ENCODE measurements at places on chromosomes 1 and 21.

DNA sequence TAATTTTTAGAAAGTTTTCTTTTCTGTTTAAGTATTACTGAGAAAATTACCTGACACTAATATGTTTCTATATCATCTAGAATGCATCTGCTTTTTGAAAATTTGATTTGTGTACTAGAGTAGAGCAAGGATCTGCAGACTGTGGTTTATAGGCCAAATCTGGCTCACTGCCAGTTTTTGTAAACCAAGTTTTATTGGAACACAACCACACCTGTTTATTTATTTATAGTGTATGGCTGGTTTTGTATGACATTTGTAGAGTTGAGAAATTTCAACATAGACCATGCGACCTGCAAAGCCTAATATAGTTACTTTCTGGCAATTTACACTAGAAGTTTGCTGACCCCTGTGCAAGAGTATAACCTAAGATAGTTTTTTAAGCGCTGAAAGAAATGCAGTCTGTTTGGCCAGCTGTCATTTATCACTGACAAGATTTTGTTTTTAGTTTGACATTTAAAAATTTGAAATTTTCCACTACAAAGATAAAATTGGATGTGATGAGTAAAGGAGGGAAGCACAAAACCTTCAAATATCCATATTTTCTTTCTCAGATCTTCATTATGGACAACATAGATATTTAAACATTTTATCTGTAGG, 36.1 kb upstream of the CACYBP start:
- DNase-seq: no peak

GRCh38 chr21:27564684-27565301, 597.9 kb upstream of the ADAMTS5 start:
- DNase-seq: peak; percentile 19

DNA sequence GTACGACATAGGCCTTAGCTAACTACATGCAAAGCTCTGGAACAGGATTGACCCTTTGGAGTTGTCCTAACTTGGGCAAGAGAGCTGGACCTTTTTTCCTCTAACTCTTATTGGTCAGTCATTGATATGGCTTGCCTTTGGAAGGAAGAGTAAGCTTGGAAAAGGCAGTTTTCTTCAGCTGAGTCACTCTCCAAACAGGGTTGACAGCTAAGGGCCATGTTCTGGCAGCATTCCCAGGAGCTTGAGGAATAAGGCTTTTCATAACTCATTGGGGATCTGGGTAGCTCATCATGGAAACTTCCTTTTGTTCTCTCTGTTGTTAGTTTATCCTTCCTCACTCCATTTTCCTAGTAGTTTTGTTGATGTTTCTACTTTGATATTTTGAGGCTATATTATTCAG, 14.5 kb upstream of the ERRFI1 start:
- no peak for DNase-seq

DNA sequence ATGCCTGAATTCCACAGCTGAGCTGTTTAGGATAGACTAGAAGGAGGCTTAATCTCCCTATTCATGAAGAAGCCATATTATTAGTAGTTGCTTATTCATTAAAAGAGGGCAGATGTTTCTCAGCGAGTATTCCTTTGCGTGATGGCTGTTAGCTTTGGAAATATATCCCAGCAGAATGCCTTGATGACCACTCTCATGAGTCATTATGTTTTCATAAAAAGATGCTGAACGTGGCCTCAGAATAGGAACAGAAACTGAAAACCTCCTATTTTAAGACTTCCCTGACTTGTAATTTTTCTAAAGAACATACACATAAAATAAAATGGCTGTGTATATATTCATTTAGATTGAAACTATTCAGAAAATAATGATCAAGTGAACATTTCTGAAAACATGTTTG, 9.6 kb upstream of the PLA2G4A start:
- no peak for DNase-seq

DNA sequence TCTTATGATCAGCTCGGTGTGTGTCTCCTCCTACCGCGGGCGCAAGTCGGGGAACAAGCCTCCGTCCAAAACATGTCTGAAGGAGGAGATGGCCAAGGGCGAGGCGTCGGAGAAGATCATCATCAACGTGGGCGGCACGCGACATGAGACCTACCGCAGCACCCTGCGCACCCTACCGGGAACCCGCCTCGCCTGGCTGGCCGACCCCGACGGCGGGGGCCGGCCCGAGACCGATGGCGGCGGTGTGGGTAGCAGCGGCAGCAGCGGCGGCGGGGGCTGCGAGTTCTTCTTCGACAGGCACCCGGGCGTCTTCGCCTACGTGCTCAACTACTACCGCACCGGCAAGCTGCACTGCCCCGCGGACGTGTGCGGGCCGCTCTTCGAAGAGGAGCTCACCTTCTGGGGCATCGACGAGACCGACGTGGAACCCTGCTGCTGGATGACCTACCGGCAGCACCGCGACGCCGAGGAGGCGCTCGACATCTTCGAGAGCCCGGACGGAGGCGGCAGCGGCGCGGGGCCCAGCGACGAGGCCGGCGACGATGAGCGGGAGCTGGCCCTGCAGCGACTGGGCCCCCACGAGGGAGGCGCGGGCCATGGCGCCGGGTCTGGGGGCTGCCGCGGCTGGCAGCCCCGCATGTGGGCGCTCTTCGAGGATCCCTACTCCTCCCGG, 1.5 kb downstream of the KCNC4 start:
- no peak for DNase-seq

- DNase-seq: no peak
Measured at GRCh38 chr1:241714321-241715218, 62.5 kb downstream of the WDR64 start.

- DNase-seq: peak; percentile 17
Measured at GRCh38 chr1:19123837-19124236, 86.2 kb downstream of the UBR4 start.

GRCh38 chr1:112673592-112674439, 643 bp upstream of the MOV10 start:
- peak; percentile 7 for DNase-seq

GRCh38 chr1:53781654-53782053, 42.7 kb upstream of the GLIS1 start:
- DNase-seq: no peak

GRCh38 chr1:184823080-184823479, 68.4 kb upstream of the EDEM3 start:
- no peak for DNase-seq

GRCh38 chr1:160625725-160626498, 20.9 kb downstream of the SLAMF1 start:
- peak; percentile 66 for DNase-seq

GRCh38 chr1:218345673-218346390, 696 bp downstream of the TGFB2 start:
- DNase-seq: no peak

DNA sequence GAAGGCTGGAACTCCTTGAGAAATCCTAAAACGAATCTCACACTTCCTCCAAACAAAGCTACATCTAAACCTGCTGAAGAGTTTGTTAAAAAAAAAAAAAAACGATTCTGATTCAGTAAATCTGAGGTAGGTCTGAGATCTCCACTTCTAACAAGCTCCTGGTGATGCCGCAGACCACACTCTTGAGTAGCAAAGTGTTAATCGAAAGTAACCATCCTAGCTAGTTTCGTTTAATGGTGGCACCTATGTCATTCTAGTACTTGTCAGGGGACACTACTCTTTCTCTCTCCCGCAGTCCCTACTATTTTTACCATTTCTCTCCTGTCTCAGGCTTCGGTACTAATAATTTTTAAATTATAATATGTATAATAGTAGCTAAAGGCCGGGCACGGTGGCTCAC, 2.1 kb downstream of the CLCC1 start:
- peak; percentile 46 for DNase-seq

GRCh38 chr1:228870041-228870713, 134.9 kb downstream of the RHOU start:
- no peak for DNase-seq

DNA sequence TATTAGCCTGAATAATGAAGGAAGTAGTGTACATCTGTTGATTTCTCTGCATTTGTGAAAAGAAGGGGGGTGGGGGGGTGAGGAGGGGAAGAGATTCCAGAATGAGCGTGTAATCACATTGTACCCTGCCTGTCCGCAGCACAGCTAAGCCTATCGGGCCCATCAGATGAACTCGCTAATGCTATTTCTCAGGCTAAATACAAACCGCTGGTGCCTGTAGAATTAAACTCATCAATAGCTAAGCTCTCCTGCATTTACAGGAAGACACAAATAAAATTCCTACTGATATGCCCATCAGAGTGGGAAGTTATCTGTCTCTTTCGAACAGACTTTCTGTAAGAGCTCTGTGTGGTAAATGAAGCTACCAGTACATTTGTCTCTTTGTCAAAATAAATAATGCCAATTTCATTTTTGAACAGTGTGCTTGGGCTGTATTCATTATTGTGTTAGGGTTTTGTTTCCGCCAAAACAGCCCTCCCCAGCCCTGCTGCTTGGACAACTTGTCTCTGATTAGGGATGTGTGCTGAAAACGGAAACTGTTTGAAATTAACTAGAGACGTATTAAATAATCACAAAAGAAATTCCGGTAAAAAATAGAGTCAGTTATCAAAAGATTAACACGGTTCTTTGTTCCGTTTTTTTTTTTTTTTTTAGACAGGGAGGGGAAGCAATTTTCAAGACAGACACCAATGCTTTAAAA, 305.4 kb downstream of the TTLL7 start:
- no peak for DNase-seq

- no peak for DNase-seq
Measured at GRCh38 chr1:50453266-50453665, 30.0 kb upstream of the DMRTA2 start.

DNA sequence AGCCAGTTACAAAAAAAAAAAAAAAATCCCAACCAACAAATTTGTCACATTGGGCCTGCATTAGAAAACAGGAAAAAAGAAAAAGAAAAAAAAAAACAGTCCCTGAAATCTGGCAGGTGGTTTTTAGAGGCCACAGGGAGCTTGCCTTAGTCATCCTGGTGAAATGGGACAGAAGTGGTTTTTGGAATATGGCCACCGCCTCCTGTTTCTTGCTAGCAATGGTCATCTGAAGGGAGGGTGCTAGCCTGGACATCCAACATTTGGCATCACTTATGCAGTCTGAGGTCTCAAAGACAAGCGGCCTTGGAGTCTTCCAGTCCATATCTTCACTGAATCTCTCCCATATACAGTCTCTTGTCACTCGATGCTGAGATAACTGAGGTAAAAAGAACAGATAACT, 20.1 kb upstream of the NKAIN1 start:
- no peak for DNase-seq
